Endothelial cell of umbilical vein (primary cell): ENCODE measurements at places on chromosomes 12 and 14.

DNA sequence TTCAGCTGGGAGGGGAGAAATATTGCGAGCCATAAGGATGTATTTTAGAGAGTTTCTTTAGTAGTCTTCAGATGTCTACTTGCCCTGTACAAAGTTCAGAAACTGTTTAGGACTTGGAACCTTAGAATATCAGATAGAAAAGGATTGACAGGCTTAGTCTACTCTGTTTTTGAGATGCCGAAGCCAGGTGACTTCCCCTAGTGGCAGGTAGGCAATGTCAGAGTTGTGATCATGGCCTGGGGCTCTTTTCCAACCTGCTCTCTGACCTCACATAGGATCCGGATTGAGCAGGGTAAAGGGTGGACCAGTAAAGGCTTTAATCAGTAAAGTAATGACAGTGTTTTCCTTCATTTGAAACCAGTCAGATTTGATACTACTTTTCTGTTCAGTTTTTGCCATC lies 59.6 kb downstream of the PRKCH start:
- DNase-seq: no peak

GRCh38 chr12:80472911-80473500 lies 29.0 kb downstream of the PTPRQ start:
- DNase-seq: peak; percentile 65

GRCh38 chr14:71647086-71647784 lies 285.0 kb upstream of the RGS6 start:
- DNase-seq: no peak

GRCh38 chr12:26177283-26177682 lies 18.1 kb upstream of the SSPN start:
- DNase-seq: no peak

DNA sequence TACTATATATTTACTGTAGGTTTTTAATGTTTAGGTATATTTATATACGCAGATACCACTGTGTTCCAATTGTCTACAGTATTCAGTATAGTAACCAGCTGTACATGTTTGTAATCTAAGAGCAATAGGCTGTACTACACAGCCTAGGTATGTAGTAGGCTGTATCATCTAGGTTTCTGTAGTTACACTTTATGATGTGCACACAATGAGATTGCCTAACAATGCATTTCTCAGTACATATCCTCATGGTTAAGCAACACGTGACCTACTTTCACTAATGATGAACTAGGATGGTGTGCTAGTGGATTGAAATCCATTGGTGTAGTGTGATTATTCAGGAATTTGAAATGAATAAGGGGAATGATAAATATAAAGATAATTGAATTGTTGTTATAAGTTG lies 77.7 kb downstream of the ETNK1 start:
- no peak for DNase-seq

GRCh38 chr12:132379996-132380395 lies 50.6 kb upstream of the GALNT9 start:
- DNase-seq: no peak

GRCh38 chr14:60092526-60092920 lies 800 bp downstream of the PCNX4 start:
- DNase-seq: no peak

DNA sequence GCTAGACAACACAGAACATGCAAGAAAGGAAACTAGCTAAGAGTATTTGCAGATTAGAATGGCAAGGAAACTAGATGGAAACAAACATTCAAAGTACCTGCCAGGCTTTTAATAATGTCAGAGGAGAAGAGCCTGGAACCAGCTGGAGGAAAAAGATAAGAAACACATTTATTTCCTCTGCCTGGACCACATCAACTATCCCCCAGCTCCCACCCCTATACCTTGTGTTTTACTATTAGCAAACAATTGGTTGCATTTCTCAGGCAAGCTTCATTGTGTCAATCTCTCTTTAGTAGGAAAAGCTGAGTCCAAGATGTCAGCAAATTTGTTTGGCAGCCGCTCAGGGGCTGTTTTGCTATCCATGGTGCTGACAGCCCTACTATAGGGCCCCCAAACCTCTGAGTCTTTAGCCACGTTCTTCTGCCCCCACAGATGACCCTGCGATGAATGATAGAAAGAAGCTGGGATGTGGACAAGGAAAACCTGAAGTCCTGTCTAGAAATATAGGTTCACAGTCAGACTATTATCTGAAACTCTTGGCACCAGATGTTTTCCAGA lies 11.6 kb upstream of the SYNDIG1L start:
- peak; percentile 38 for DNase-seq

DNA sequence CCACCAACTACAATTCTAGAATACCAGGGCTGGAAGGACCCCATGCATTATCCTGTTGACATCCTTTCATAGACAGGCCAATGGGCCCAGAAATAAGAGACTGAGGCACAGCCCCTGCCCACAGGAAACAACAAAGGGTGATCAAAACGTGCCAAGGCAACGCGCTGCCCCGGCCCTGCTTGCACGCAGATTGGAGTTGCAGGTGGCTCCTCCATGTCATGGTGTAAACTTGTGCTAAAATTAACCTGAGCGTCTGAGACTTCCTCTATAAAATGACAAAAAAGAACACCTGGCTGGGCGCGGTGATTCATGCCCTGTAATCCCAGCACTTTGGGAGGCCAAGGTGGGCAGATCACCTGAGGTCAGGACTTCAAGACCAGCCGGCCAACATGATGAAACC lies 30.1 kb downstream of the SPRING1 start:
- DNase-seq: no peak

- DNase-seq: no peak
These were observed 85.0 kb downstream of the KICS2 start for GRCh38 chr12:64137117-64137516.
